BJ (cell line): ENCODE measurements at places on chromosomes 4 and X.

- no peak for DNase-seq
These were observed 36.9 kb upstream of the CHIC1 start for GRCh38 chrX:73525928-73526690.

GRCh38 chr4:167717495-167717894 is 374.8 kb upstream of the ANXA10 start:
- DNase-seq, result no peak

GRCh38 chr4:51960486-51960885 is 59.7 kb downstream of the LRRC66 start:
- no peak for DNase-seq

DNA sequence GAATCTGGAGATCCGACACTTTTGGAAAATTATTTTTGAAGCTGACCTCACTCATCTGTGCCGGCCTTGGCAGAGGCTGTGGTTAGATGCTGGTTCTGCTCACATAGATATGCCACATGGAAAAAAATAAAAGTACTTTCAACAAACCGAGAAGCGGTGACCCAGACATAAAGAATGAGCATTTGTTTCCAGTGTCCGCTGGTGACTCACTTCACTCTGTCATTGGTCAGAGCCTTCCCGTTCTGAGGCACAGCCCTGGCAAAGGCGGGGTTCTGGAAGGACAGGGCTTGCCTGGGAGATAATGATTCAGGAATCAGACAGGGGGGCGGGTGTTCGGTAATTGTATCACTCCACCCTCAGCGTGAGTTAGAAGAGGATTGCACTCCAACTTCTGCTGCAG is 172.4 kb upstream of the MXRA5 start:
- DNase-seq, result peak; percentile 80

GRCh38 chr4:101528526-101528925 is 181.2 kb upstream of the PPP3CA start:
- no peak for DNase-seq

DNA sequence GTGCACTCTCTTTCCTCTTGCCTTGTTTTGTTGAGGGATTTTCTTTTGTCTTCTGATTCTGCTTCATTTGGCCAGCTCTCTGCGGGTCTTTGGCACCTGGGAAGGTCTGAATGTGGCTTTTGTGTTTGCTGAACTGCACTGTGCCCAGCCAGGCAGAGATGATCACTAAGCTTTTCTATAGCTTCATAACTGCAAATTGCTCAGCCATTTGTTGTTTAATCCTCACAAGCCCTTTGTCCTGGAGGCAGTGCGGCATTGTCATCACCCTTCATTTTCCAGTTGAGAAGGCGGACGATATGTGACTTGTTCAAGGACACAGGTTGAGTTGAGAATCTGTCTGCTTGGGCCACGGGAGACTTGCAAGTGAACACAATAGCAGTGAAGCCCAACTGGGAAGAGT is 46.0 kb upstream of the SFRP2 start:
- DNase-seq, result no peak

DNA sequence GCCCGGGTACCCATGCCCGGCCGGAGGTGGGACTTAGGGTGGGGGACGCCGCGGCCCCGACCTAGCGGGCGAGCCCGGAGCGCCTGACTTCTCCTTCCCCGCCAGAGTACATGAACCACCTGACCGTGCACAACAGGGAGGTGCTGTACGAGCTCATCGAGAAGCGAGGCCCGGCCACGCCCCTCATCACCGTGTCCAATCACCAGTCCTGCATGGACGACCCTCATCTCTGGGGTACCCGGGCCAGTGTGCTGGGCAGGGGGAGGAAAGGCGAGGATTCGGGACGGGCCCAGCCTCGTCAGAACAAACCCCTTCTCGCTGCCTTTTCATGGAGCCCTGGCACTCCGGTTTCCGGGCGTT is 622 bp downstream of the TAFAZZIN start:
- DNase-seq, result no peak

- DNase-seq, result no peak
These were observed 16.4 kb downstream of the METAP1 start for GRCh38 chr4:99011910-99012309.

- DNase-seq, result no peak
These were observed 62.4 kb downstream of the MAOA start for GRCh38 chrX:43718546-43718945.

GRCh38 chrX:40411340-40412111 is 169.2 kb upstream of the ATP6AP2 start:
- DNase-seq, result no peak

DNA sequence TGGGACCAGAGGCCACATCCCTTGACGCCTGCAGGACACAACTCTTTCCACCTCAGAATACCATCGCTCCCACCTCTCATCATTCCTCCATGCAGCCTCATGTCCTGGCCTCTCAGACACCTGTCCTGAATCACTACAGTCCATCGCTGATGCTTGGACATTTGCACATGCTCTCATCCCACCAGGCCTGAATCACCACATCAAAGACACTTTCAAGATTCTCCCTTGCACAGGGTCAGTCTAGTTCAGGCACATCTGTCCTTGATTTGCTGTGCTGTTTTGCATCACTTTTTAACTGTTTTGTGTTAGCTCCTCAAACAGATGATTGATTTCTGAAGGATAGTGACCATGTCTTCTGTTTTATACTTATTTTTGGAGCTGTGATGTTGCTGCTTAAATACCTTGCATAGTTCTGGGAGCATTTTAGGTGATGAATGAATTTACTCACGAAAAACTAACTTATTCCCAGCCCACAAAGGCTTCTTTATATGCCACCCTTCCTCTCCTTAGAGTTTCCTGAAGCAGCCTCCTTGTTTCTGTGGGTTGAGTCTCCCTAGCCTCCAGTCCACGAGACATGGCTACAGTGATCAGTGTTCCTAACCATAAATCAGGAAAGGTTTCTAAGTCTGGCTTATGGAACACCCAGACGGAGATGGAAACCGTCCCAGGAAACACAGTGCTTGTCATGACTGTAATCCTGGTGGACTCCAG is 2.6 kb downstream of the FAM114A1 start:
- DNase-seq, result no peak

DNA sequence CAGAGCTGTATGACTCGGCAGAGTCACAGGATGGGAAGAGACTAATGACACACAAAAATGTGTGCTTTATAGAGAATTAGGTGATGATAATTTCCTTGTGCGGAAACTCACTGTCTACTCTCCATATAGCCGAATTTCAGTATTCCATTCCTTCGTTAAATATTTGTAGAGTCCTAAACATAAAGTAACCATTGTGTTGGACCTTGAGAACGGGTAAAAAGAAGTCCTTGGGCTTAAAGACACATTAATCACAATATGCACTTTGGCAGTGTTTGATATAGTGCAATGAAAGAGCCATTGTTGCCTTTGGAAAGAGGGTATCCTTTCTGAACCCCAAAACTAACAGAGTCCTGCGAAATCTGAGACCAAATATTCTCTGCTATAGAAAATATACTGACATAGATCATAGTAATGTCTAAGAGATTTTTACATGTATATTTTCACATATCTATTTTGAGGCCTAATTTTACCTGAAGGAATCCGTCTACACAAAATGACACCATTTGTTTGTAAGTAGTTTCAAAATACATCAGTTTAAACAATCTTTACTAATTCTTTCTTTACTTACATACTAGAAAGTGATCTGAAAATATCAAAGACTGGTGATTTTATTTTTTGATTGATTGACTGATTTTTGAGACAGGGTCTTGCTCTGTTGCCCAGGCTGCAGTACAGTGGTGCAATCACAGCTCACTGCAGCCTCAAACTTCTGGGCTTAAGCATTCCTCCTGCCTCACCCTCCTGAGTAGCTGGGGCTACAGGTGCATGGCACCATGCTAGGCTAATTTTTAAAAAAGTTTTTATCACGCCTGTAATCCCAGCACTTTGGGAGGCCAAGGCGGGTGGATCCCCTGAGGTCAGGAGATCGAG is 296.8 kb downstream of the DCTD start:
- no peak for DNase-seq

GRCh38 chr4:136277741-136278140 is 1254.6 kb downstream of the PCDH18 start:
- no peak for DNase-seq

- no peak for DNase-seq
These were observed 71.8 kb downstream of the FUNDC1 start for GRCh38 chrX:44470816-44471215.

- no peak for DNase-seq
These were observed 15.4 kb downstream of the NIPAL1 start for GRCh38 chr4:48031802-48032525.

DNA sequence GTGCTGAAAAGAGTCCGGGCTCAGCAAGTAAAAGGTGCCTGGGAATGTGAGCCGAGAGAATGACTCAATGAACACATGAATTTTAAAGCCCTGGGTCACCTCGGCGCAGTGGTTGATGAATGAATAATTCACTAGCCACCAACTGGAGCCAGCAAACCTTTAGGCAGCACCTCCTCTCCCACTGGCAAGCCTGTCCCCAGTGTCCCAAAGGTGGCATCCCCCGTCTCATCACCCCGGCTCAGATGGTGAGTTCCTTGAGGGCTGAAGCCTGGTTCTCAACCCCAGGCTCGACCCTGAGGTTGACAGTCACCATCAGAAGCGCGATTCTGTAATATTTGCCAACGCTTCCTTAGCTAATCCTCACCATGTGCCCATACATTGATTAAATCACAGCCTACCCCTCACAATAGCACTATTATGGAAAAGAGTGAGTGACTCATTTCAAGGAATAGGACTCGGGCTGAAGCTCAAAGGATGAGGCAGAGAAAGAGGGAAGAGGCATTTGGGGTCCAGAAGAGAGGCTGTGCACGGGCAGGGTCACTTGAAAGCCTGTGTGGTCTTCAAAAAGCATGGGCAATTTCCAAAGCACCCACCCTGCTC is 2.7 kb upstream of the CCNQ start:
- no peak for DNase-seq

DNA sequence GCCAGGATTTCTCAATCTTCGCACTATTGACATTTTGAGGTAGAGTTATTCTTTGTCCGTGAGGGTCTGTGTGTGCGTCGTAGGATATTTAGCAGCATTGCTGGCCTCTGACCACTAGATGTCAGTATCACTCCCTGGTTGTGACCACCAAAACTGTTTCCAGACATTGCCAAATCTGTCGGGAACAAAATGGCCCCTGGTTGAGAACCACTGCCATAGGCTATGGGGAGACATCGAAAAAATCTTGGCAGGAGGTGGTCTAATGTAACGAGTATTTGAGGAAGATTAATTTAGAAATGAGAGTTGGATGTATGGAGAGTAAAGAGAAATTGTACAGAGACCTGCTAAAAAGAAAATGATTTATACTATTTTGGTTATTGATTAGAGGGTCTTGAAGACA is 108.4 kb downstream of the DOCK11 start:
- DNase-seq, result no peak

DNA sequence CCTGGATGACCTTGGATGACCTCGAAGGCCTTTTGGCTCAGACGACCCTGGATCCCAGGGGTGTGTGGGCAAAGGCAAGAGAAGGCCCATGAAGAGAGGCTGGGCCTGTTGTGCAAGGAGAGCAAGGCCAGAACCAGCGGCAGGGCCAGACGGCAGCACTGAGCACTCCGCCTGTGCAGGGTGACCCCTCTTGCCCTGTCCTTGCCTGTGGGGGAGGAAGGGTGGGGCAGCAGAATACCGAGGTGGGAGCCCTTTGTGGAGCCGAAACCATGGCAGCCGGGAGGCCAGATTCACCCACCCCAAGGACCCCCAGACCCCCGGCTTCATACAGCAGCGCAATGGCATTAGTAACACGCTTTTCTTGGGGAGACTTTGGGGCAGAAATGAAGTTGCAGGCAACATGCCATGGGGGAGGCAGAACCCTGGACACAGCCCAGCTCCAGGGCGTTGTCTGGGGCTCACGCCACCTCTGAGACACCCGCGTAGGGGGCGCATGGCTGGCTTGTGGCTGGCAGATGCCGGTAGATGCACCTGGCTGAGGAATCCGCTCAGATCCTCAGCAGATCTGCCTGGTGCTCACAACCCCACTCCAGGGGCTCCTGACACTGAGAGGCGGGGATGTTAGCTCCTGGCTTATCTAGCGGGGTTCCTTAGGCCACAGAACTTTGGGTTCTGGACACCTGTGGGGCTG is 114.5 kb downstream of the FAM53A start:
- DNase-seq, result no peak

GRCh38 chr4:73447671-73448070 is 11.7 kb downstream of the AFP start:
- no peak for DNase-seq

- no peak for DNase-seq
These were observed at the start of gene EVC2 for GRCh38 chr4:5708449-5709206. TSS of gene EVC2 (minus strand) at chr4:5708559. CDS start at chr4:5708513, 46 bp downstream.

- DNase-seq, result no peak
These were observed 364.8 kb downstream of the PDGFC start for GRCh38 chr4:156606554-156607477.

DNA sequence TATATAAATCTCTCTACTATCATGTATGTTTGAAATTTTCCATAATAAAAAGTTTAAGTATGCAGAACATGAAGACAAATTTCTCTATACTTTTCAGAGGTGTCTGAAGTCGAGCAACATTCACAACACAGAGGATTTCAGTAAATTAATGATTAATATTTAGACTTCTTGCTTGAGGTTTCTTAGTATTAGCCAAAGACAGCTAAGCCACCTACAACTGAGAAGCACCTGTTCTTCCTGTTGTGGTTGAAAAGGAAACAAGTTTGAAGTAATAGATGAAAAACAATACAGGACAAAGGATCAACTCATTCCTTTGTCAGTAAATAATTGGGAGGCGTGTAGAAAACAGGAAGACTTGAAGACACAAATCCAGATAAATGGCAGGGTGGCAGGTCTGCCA is 21.1 kb downstream of the SCML1 start:
- DNase-seq, result no peak

- no peak for DNase-seq
These were observed at the start of gene SLC2A9 for GRCh38 chr4:10020871-10021652. TSS of gene SLC2A9 (minus strand) at chr4:10021497. CDS start at chr4:10021429, 68 bp downstream.

DNA sequence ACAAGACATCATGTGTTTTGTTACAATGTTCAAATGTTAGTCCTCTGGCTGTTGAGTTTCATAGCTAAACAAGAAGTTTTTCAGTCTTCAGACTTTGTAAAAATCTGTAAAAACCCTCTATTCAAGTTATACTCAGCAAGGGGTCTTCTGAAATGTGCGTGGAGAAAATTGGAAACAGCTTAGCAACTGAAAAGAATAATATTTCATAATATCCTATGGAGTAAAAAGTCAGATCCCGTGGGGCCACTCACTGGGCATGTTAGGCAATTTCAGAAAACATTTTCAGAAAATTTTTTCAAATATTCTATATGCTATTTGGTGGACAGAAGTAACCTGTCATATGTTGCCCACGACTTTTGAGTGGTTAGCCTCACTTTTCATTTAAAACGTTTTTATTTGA is 118.3 kb downstream of the CORIN start:
- DNase-seq, result no peak

- DNase-seq, result no peak
These were observed 62.4 kb downstream of the APOO start for GRCh38 chrX:23845351-23845817.
